Inflammatory macrophage treated with lipopolysaccharide for 1 hour (primary cell): ENCODE measurements at places on chromosomes 5 and 9.

DNA sequence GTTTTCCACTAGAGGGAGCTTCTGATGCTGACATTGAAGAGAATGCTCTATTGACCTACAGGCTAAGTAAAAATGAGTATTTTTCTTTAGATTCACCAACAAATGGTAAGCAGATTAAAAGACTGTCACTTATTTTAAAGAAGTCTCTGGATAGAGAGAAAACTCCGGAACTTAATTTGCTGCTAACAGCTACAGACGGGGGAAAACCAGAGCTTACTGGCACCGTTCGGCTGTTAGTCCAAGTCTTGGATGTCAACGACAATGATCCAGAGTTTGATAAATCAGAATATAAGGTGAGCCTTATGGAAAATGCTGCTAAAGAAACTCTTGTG, 764 bp downstream of the PCDHA11 start:
- DNase-seq = no peak

DNA sequence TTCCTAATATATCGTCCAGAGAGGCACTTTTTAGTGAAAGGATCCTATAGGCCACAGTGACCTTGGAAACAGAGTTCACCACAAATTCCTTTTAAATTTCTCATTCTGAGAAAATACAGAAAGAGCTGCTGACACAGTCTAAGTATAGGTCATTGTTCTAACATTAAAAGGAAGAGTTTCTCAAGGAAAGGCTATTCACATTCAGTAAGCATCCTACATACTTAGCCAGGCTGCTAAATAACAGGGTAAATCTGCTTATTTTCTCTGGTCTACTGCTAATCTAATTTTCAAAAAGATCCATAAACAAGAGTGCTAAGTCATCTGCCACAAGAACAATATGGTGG, 313.7 kb downstream of the PDE4D start:
- DNase-seq = no peak

DNA sequence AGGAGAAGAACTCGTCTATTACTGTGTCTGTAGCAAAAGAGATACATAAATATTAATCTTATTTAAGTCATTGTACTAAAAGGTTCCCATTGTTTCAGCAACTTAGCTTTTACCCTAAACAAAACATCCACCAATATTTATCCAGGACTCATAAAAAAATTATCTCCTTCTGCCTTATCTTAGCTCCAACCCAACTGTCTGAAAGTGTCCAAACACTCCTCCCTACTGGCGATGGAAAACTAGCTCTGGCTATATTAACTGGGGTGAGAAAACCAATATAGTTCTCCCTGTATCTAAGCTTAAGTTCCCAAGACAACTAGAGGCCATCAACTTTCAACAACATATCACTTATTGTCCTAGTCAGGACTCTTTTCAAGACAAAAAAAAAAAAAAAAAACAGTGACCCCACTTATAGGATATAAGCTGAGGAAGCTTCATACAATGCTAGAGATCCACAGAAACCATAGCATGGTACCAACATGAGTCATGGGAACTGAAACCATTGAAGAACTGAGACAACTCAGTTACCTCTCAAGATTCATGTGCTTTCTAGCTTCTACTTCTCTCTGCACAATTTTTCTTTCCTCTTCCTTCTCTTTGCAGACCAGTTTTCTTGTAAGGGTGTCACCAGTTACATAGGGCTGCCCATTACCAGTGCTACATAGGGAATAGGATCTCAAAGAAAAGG, 150.7 kb upstream of the RASA1 start:
- DNase-seq = no peak

- no peak for DNase-seq
These were observed 67.1 kb upstream of the CLINT1 start for GRCh38 chr5:157925786-157926671.

DNA sequence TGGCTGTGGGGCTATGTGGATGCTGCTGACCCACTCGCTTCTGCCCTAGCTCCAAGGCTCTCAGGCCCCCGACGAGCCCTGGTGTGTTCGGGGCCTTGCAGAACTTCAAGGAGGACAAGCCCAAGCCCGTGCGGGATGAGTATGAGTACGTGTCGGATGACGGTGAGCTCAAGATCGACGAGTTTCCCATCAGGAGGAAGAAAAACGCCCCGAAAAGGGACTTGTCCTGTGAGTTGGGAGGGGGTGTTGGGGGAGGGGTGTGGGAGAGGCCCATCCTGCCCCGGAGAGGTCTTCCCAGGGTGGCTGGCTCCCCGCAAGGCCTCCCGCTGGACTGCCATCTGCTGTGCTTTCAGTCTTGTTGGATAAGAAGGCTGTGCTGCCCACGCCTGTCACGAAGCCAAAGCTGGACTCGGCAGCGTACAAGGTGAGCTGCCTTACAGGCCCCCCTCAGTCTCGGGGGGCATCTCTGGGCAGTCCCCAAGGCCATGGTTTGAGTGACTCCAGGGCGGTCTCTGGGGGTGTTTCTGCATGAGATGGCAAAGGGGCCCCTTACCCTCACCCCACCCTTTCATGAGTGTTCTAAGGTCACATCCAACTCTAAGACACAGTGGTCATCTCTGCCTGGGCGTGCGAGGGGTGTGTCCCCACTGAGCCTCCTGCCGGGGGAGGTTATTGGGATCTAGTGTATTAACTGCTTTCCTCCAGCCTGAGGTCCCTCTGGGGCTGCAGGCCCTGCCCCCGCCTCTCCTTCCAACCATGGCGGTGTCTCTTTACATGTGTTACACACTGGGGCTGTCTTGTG, 89.5 kb downstream of the PHF2 start:
- no peak for DNase-seq

GRCh38 chr5:57780306-57780960, 297.8 kb upstream of the ACTBL2 start:
- no peak for DNase-seq

DNA sequence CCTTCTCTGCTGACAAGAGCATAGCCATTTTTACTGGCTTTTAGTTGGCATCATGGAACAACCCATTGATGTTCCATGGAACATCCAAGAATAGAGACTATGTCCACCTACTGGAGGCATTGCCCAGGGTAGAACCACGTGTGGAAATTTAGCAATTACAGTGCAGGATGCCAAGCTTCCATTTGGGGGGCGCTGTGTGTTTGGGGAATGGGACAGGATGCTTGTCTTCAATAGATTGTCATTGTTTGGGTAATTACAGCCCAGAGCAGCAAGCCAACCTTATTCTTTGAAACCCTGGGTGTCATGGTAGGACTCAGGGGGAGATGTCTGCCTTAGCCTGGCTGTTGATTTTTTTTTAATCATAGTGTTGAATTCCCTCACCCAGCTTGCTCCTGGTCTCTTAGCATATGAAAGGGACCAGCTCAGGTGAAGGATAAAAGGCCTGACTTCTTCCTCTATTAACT, 171.1 kb downstream of the DOCK2 start:
- DNase-seq = no peak

DNA sequence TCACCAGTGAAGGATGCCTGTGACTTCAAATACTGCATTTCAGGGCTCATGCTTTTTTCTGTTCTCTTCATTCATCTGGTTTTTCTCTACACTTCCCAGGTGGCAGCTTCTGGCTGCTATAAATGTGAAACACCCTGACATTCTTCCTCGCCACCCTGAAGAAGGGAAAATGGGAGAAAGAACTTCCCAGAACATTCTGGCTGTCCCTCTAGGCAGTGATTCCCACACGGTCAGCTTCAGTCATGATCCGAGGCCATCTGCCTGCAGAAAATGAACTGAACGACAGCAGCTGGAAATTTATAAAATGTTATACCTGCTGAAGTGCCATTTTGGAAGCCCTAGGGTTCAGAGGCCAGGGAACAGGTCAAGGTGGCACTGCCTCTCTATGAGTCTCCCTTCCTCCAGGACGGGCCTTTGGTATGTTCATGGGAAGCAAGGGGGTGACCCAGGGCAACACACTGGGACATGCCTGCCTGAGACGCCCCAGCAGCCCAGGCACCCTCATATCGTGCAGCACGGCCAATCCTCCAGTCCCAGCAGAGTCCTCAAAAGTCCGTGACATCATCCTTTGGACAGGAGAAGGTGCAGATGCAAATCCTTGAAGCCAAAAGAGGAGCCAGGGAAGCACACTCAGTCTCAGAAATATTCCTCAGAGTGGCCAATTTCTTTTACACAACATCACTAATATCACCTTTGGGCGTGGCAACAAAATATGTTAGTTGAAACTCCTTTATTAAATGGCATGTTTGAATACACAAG, 107.1 kb downstream of the SEMA5A start:
- no peak for DNase-seq

GRCh38 chr9:89095761-89096528, 82.7 kb downstream of the SHC3 start:
- DNase-seq = no peak

DNA sequence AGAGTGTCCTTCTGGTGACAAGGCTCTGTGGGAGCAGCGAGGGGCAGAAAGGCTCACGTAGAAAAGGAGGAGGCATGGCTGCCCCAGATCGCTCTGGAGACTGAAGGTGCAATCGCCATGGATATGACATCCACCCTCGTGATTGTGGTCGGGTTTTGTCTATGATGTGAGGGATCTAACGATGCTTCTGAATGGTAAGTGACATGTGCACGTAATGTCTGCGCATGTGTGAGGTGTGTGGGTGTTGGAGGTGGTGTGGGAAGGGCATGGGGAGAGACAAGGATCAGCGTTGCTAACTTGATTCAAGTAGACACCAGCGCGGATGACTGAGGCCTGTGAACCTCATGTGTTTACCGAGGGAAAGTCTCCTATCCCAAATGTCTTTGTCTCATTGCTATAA, 20.2 kb downstream of the IRX1 start:
- DNase-seq = no peak

GRCh38 chr9:14989811-14990210, 79.6 kb upstream of the FREM1 start:
- no peak for DNase-seq

- DNase-seq = no peak
These were observed 18.0 kb downstream of the TLR4 start for GRCh38 chr9:117722108-117722761.

- DNase-seq = no peak
These were observed 73.9 kb downstream of the ADAMTS2 start for GRCh38 chr5:179271428-179271734.

GRCh38 chr9:128828719-128829452, 708 bp downstream of the SPOUT1 start:
- DNase-seq = no peak

- DNase-seq = no peak
These were observed 70.9 kb downstream of the LMNB1 start for GRCh38 chr5:126847826-126848251.

- DNase-seq = peak; percentile 59
These were observed 127.7 kb downstream of the NR3C1 start for GRCh38 chr5:143275512-143276363.

DNA sequence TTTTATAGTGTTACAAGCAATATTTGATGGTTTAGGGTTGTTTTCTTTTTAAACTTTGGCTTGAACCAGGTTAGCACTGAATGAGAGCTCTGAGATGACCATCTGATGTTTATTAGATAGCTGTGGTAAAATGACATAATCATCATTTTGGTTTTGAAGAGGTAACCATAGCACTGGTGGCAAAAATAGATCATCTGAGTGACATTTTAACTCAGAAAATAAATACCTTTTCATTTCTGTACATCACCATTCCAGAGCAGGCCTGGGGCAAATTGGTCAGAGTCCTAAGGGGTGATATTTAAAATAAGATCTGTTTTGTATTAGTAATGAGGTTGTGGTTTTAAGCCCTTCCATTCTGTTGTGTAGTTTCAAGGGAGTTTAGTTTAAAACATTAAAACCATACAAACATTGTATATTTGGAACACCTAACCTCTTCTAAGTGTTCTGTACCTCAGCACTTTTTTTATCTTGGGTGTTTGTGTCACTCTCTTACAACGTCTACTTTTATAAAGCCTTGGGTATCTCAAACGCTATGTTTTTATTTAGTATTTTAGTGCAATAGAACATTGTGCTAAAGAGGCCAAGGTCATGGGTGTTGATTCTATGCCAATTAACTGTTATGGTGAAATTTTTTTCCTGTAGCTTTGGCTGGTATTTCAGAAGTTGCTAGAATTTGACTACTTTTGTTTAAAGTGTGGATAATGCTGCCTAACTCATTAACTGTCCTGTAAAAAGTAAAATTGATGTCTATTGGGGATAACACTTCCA, 166.1 kb downstream of the CD180 start:
- DNase-seq = no peak

DNA sequence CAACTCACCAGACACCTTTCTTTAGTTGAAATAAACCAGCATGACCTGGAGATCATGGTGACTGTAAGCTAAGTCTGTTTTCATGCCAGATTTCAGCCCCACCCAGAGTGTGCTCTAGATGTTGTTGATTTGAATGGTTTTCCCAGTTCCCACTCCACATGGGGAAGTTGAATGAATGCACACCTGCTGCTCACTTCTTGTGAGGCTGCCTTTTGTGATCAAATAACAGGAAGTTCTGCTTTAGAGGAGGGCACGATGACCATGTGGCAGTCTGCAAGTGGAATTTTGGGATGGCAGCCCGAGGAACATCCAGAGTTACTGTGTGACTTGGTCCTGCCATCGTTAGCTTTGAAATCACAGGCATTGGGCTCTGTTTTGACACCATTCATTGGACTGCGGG, 18.7 kb downstream of the SLC46A2 start:
- DNase-seq = no peak

DNA sequence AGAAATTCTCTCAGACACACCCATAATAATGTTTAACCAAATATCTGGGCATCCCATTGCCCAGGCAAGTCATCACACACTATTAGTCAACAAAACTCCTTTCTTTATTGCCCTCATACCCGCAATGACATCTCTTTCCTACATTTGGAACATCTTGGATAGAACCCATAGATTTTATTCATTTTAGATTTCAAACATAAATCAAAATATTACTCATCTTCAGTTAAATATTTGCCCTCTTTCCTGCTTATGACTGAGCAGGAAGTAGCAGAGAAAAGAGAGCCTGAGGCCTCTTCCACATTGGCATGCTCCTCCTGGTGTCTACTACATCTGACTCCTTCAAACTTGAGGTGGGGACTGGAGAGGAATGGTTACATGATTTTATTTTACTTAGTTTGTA, 592.0 kb downstream of the CHSY3 start:
- DNase-seq = no peak

GRCh38 chr5:116442095-116442534, 132.5 kb downstream of the SEMA6A start:
- DNase-seq = no peak

DNA sequence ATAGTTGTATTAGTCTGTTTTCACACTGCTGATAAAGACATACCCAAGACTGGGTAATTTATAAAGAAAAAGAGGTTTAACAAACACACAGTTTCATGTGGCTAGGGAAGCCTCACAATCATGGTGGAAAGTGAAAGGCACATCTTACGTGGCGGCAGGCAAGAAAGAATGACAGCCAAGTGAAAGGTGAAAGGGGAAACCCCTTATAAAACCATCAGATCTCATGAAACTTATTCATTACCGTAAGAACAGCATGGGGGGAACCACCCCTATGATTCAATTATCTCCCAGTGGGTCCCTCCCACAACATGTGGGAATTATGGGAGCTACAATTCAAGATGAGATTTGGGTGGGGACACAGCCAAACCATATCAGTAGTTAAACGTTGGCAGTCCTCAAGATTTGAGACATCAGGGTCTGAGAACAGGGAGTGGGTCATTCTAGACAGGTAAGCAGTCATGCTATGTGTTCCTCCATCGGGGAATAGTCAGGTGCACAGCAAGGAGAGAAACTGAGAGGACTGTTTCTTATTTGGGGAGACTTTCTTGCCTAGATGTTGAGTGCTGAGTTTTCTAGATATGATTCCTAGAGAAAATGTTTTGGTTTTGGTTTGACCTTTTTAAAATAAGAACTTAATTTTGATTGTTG, 45.8 kb upstream of the ENTREP1 start:
- no peak for DNase-seq

GRCh38 chr5:122362361-122362760, 50.3 kb downstream of the SNCAIP start:
- no peak for DNase-seq

GRCh38 chr9:123929177-123929869, 603 bp downstream of the DENND1A start:
- DNase-seq = no peak

GRCh38 chr5:121974261-121974660, 12.5 kb downstream of the SRFBP1 start:
- no peak for DNase-seq
